Spinal cord (tissue), 10 donors: ENCODE measurements at places on chromosomes 2 and 18. TPM values are rescaled to one million over a fixed set of nuclear protein-coding genes. Genes with fewer than 3 reads are reported as not detected.

DNA sequence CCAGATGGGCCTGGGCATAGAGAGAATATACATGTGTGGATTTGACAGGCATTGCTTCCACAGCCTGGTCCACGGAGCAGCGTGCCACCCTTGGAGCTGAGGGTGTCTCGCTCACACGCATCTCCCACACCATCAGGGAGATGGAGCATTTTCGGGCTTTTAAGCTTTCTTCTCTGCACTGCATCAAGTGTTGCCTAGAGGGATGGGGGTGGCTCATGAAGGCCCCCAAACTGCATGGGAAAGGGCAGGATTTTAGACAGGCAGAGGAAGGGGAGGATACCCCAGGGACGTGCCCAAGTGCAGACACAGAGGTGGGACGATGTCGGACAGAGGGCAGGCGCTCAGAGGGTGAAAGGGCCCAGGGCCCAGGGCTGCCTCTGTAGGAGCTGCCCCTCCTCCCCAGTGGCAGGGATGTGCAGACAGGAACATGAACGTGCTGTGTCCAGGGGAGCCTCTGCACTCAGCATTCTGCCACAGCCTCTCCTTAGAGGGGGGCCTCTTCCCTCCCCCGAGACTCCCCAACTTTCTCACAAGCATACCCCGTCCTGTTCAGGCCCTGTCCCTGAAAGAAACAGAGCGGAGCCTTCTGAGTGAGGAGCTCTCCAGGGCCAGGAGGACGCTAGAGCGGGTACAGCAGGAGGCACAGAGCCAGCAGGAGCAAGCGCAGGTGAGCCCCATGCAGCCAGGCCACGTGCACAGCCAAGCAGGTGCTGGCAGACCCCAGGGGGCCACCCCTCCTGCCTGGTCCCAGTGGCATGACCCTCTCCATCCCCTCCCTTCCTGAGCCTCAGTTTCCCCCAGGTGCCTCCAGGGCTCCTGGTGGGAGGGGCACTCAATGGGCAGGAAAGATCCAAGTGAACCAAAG lies 42.9 kb upstream of the SNED1 start:
- H3K27ac ChIP-seq = no peak overlapping the region
- H3K27me3 ChIP-seq = no peaks in the 10 kb centered on the region

- no peaks in the 10 kb centered on the region for H3K4me1 ChIP-seq
- DNase-seq = no peak
- no peaks in the 10 kb centered on the region for H3K27me3 ChIP-seq
- no peak overlapping the region for H3K4me3 ChIP-seq
- H3K36me3 ChIP-seq = no peaks in the 10 kb centered on the region
- H3K27ac ChIP-seq = no peak overlapping the region
Observed at GRCh38 chr18:54396760-54397159, 39.1 kb downstream of the C18orf54 start.

DNA sequence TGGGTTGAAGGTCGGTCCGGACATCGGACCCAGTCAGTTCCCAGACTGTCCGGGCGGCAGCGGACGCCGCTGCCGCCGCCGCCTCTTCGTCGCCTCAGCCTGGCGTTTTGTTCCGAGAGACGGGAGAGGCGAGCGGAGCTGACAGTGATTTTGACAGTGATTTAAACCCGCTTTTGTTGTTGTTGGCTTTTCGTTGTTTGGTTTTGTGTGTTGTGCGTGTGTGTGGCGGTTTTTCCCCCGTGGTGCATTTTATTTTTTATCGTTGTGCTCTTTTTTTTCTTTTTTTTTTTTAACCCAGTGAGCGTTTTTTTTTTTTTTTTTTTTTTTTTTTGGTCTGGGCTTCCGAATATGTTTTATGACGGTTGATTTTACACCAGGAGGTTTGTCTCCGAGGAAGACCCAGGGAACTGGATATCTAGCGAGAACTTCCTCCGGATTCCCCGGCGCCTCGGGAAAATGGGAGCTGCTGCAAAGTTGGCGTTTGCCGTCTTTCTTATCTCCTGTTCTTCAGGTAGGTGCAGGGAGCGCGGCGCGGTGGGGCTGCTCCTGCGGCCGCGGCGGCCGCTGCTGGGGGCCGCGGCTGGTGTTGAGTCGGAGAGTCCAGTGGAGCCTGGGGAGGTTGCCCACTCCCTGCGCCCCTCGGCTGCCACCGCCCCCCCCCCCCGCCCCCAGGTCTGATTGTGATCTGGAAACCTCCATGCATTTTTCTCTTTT lies at the start of gene ACVR2A:
Gene ACVR2A, plus strand, starts transcription at position 333 of the 714 bp plus-strand sequence. Its CDS starts 124 bp downstream, at position 457.
- no peaks in the 10 kb centered on the region for H3K36me3 ChIP-seq
- H3K4me3 ChIP-seq = peak within 1 kb of the TSS; percentile 93
- peak; percentile 83 for DNase-seq

- H3K36me3 ChIP-seq = no peaks in the 10 kb centered on the region
- no peak overlapping the region for H3K4me3 ChIP-seq
- H3K27ac ChIP-seq = no peak overlapping the region
- H3K27me3 ChIP-seq = no peaks in the 10 kb centered on the region
- DNase-seq = no peak
- no peaks in the 10 kb centered on the region for H3K4me1 ChIP-seq
Observed at GRCh38 chr2:149296031-149296430, 34.4 kb upstream of the LYPD6 start.

DNA sequence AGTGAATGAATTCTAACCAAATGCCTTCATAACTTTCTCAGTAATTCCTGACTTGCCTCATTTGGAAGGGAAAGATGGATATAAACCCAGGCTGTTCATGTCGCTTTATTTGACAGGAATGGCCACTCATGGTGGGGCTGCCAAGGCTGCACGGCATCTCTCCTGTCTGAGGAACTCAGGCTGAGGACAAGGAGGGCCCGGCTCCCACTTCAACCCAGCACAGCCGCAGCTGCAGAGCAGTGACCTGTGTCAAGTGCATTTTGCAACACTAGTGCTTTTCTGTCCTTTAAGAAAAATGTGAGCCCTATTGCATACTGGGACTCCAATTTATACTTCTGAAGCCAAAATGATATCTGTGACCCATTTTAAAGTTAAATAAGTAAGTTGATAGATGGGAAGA lies 45.8 kb upstream of the GALR1 start:
- DNase-seq = no peak
- H3K27ac ChIP-seq = no peak overlapping the region
- peaks cover 3% of the 10 kb centered on the region for H3K4me1 ChIP-seq
- no peaks in the 10 kb centered on the region for H3K36me3 ChIP-seq
- no peak overlapping the region for H3K4me3 ChIP-seq
- H3K27me3 ChIP-seq = no peaks in the 10 kb centered on the region

- no peak for DNase-seq
- H3K27ac ChIP-seq = no peak overlapping the region
- H3K4me3 ChIP-seq = no peak overlapping the region
Observed at GRCh38 chr2:9107168-9108025, 99.2 kb upstream of the ASAP2 start.

DNA sequence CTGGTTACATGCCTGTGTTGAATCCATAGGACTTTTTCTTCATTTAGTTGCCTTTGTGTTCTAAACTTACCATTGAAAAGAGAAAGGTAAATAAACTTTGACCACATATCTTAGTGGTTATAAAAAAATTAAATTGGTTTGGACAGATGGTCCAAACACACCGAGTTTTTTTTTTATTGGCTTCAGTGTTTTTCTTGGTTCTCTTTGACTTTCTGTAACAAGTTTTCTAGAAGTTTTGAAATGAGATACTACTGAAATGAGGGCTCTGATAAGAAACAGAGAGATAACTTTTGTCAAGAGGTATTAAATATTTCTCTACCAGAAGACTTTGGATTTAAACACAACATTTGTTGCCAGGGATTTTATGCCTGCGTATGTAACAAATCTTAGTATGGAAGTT lies 20.7 kb downstream of the SPTBN1 start:
- H3K27ac ChIP-seq = no peak overlapping the region
- no peaks in the 10 kb centered on the region for H3K27me3 ChIP-seq

- no peak overlapping the region for H3K27ac ChIP-seq
- peaks cover 11% of the 10 kb centered on the region for H3K4me1 ChIP-seq
- H3K4me3 ChIP-seq = no peak overlapping the region
- H3K27me3 ChIP-seq = no peaks in the 10 kb centered on the region
- H3K36me3 ChIP-seq = no peaks in the 10 kb centered on the region
Observed at GRCh38 chr2:71684226-71685072, 231.1 kb downstream of the DYSF start.

- no peaks in the 10 kb centered on the region for H3K27me3 ChIP-seq
- peaks cover 5% of the 10 kb centered on the region for H3K36me3 ChIP-seq
- H3K4me1 ChIP-seq = peaks cover 40% of the 10 kb centered on the region
- DNase-seq = no peak
- H3K27ac ChIP-seq = peak overlapping the region; percentile 22
- no peak overlapping the region for H3K4me3 ChIP-seq
Observed at GRCh38 chr2:237669628-237670392, 42.4 kb downstream of the LRRFIP1 start.

- no peaks in the 10 kb centered on the region for H3K27me3 ChIP-seq
- H3K4me3 ChIP-seq = no peak overlapping the region
- no peak for DNase-seq
- H3K4me1 ChIP-seq = no peaks in the 10 kb centered on the region
- no peaks in the 10 kb centered on the region for H3K36me3 ChIP-seq
- no peak overlapping the region for H3K27ac ChIP-seq
Observed at GRCh38 chr2:3051266-3051665, 326.4 kb downstream of the EIPR1 start.

- H3K4me1 ChIP-seq = peaks cover 14% of the 10 kb centered on the region
- H3K27me3 ChIP-seq = peaks cover 4% of the 10 kb centered on the region
- no peak overlapping the region for H3K27ac ChIP-seq
- no peak for DNase-seq
Observed at GRCh38 chr2:238117199-238118154, 17.3 kb downstream of the ESPNL start.

- H3K36me3 ChIP-seq = no peaks in the 10 kb centered on the region
- no peak for DNase-seq
Observed at GRCh38 chr2:178863856-178864620, 56.8 kb upstream of the TTN start.

DNA sequence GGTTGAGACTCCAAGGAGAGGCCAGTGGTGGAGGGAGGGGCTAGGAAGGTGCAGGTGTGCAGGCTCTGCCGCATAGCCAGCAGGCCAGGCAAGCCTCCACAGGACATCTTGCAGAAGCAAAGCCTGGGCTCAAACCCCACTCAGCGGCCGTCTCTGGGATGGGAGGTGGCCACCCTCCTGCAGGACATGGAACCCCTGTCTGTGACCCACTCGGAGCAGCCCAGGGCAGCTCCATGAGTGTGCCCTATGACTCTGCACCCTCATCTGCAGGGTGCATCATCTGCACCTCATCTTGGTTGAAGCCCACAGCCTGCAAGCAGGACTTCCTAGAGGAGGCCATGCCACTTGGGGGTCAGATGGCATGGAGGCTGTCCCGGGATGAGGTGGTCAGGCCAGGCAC lies 46.3 kb downstream of the GPC1 start:
- H3K36me3 ChIP-seq = peaks cover 22% of the 10 kb centered on the region
- H3K27me3 ChIP-seq = no peaks in the 10 kb centered on the region
- no peak overlapping the region for H3K27ac ChIP-seq

- no peak overlapping the region for H3K27ac ChIP-seq
- no peak overlapping the region for H3K4me3 ChIP-seq
- no peaks in the 10 kb centered on the region for H3K36me3 ChIP-seq
- H3K27me3 ChIP-seq = no peaks in the 10 kb centered on the region
- no peak for DNase-seq
Observed at GRCh38 chr18:69559604-69560003, 158.9 kb downstream of the DOK6 start.

DNA sequence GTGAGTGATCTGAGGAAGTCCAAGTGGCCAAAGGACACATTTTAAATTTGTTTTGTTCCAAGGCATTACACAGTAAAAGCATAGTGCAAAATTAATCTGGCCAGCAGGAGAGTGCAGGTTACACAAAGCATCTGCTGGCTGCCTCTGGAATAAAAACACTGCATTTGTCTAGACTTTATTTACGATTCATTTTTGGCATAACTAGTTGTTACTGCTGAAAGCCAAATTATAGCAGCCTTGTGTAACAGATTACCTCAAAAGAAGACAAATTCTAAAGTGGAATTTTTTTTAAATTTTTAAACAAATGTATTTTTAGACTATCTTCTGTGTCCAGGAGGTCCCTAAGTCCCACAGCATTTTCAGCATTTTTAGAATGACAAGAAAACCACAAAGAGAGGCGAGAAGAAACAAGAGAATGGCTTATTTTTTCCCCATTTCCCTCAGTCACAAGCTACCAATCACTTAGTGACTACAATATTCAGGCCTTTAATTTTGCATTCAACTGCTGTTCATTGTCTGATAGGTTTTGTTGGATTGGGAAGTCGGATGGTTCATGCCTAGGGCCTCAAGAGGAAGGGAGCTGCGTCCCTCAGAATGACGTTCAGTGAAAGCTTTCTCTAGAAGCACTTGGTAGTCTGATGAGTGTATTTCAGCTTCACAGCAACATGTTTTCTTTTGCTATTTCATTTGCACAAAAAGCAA lies 46.0 kb downstream of the TMEFF2 start:
- H3K27me3 ChIP-seq = no peaks in the 10 kb centered on the region
- no peaks in the 10 kb centered on the region for H3K4me1 ChIP-seq
- no peak overlapping the region for H3K4me3 ChIP-seq
- no peak overlapping the region for H3K27ac ChIP-seq

DNA sequence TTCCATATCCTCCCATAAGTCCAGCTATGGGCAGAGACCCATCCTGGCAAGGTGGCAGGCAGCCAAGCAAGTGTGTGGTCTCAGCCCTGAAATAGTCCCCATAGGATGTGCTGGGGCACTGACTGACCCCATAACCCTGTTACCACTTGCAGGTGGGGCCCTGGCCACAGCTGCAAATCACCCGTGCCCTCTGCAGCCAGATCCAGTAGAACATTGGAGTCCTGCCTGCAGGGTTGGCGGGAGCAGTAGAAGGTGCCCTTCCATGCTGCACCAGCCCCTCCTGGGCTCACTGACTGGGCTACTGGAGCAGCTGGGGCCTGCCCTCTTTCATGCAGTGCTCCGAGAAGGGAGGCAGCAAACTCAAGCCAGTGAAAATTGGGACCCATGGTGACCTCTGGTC lies 112.6 kb upstream of the MCFD2 start:
- peaks cover 84% of the 10 kb centered on the region for H3K36me3 ChIP-seq
- H3K27ac ChIP-seq = no peak overlapping the region
- DNase-seq = no peak
- no peaks in the 10 kb centered on the region for H3K27me3 ChIP-seq
- peaks cover 59% of the 10 kb centered on the region for H3K4me1 ChIP-seq

DNA sequence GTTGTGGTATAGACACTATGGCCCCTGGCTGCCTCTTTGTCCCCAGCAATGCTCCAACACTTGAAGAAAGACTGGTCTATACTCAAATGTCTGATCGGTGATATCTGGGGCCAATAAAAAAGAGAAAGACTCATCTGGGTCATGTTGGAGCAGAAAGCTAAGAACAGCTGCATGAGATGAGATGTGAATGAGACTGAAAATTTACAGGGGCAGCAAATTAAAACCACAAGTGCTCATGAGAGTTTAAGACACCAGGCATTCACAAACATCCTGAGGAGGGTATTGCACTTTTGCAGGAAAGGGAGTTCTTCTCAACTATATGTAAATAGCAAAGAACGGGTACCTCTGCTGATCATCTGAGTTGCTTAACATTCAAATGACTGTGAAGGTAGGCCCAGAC lies 36.3 kb downstream of the MAIP1 start:
- no peaks in the 10 kb centered on the region for H3K27me3 ChIP-seq
- no peak for DNase-seq
- H3K36me3 ChIP-seq = no peaks in the 10 kb centered on the region
- H3K4me3 ChIP-seq = no peak overlapping the region

The CGREF1 gene
- total RNA-seq = 19.0 TPM

The ACOXL gene
- 0.06 TPM for total RNA-seq

The KIF5C gene
- 79.2 TPM for total RNA-seq

The CRYGB gene
- total RNA-seq = not detected

The C1QL2 gene
- total RNA-seq = 0.20 TPM

The C2orf15 gene
- 2.8 TPM for total RNA-seq
